Activated CD4-positive, alpha-beta T cell treated with anti-CD3 and anti-CD28 coated beads for 4 hours (primary cell): ENCODE measurements at places on chromosomes 6 and 20.
A peak's percentile ranks its signal among the peaks of the same experiment; 100 is the strongest.

DNA sequence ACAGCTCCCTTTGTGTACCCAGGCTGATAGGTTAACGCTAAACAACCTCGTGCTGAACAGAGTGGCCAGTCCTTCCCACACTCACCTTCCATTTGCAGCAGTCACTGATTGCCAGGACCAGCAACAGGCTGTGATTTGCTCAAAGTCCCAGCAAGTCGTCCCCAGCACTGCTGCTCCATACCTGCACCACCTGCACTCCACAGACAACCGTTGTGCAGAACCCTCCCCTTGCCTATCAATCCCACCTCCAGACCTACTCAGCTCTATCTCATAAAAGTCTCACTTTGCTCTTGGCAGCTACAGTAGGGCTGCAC, 43.1 kb upstream of the SCML4 start:
- DNase-seq = no peak

- no peak for DNase-seq
Measured at GRCh38 chr20:35191419-35192117, 19.7 kb downstream of the PROCR start.

GRCh38 chr6:48110436-48111142, 408 bp downstream of the PTCHD4 start:
- no peak for DNase-seq

GRCh38 chr6:35392773-35393672, 50.7 kb downstream of the PPARD start:
- DNase-seq = no peak

DNA sequence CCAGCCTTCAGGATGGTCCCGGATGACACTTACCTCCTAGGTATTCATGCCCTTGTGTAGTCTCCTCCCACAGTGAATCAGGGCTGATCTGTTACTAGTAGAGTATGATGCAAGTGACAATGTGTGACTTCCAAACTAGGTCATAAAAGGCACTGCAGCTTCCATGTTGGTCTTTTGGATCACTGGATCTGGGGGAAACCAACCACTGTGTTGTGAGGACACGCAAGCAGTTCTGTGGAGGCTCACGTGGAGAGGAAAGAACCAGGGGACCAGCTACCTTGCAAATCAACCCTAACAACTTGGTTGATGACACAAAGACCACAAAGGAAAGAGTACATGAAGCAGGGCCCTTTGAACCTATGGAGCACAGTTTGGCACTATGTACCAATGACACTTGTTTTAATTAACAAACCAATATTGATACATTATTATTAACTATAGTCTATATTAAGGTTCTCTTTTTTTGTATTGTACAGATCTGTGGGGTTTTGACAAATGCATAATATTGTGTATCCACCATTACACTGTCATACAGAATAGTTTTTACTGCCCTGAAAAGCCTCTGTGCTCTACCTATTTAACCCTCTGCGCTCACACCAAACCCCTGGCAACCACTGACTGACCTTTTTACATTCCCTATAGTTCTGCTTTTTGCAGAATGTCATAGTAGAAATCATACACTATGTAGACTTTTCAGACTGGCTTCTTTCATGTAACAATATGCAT, 16.3 kb upstream of the SDCBP2 start:
- no peak for DNase-seq

DNA sequence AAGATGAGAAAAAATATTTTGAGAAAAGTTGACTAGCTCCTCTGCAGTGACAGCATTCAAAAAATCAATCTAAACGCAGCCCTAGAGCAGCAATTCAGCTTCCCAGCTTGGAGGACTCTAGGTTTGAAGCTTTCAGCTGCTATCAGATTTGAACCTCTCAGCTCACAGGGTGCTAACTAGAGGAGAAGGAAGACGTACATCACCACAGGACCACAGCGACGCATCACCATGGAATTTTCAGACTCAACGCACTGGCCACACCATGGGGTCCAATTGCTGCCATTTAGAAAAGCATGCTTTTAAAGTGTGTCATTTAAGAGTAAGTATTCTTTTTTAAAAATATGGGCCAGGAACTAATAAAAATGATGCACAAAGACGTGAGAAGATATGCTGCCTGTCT, 45.0 kb upstream of the FUCA2 start:
- no peak for DNase-seq

GRCh38 chr6:146289816-146290588, 253.6 kb upstream of the RAB32 start:
- no peak for DNase-seq

DNA sequence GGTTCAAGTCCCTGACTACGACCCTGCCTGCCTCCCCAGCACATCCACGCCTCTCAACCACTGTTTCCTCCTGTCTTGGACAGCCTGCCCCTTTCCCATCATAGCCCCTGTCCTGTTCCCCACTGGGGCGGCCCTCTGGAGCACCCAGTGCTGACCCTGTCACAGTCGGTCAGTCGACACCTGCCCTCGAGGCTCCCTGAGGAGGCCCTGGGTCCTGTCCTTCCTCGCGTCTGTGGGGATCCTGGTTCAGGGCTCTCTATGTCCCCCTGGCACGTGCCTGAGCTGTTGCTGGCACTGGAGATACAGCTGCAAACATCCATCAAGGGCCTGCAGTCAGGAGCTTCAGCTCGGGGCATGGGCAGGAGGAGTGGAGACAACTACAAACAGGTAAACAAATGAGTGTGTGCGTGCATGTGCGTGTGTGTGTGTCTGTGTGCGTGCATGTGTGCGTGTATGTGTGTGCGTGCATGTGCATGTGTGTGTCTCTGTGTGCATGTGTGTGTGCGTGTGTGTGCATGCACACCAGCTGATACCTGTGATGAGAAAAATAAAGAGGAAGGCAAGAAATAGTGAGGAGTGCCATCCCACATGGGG, 132.8 kb downstream of the PHACTR3 start:
- no peak for DNase-seq

DNA sequence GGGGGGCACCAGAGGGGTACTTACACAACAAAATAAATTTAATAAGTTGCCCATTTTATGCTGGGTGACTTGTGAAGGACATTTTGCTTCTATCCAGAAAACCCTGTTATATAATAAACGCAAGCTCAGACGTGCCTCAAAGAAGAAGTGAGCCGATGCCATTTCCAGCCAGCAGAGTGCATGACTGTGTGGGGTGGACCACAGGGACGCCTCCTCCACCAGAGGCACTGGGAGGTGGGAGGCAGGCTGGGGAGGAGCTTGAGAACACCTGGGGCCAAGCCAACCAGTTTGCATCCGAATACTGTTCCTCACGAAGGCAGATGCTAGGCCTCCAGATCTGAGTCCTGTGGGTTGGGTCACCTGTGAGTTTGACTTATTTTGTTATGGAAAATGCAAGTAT, 363.8 kb downstream of the RNGTT start:
- no peak for DNase-seq

DNA sequence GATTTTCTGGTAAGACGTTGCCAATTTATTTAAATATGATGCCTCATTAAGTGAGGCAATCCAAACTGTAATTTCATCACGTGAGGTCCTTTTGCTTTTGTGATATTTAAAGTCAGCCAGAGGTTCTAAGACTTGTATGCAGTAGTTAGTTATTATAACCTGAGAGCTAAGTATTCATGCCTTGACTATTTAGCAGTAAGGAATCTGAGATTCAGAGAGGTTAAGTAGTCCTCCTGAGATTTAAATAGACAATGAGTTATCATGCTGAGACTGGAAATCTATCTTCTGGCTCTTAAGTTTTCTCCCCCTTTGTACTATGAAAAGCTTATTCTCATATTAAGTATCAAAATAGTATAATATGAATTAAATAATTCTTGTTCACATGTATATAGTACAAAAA, 158.0 kb downstream of the UTRN start:
- DNase-seq = no peak

GRCh38 chr20:53582574-53583351, 10.9 kb downstream of the ZNF217 start:
- DNase-seq = peak; percentile 53

DNA sequence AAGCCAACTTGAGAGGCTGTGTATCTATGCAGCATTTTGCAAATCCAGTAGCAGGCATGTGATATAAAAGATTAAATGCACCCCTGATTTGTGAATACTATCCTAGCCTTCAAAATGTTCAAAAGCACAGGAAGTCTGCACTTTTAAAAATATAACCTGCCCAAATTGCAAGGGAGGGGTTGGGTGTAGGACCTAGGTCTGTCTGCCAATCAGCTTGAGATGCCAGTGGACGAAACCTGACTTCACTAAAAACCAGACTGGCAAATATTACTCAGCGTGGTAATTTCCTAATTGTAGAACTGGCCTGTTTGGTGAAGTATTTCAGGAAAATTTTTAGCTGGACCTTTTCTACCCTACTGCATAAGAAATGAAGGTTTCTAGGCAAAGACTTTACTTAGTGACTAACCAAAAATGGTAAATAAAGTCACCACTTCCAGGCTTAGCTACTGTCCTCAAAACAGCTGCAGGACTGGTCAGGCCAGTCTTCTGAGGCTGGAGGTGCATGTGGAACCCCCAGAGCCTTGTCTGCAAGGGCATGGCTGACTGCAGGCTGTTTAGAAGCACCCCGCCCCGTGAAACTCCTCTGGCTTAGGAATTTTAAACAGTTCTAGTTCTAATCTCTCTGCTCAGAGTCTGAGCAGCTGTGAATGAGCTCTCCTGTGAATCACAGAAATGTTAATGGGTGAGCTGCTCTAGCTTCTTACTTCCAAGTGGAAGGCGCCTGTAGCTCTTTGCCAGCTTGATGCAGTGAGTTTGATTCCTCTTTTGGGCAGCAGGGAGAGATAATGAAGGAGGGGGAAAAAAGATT, 104.4 kb upstream of the ESR1 start:
- DNase-seq = no peak

DNA sequence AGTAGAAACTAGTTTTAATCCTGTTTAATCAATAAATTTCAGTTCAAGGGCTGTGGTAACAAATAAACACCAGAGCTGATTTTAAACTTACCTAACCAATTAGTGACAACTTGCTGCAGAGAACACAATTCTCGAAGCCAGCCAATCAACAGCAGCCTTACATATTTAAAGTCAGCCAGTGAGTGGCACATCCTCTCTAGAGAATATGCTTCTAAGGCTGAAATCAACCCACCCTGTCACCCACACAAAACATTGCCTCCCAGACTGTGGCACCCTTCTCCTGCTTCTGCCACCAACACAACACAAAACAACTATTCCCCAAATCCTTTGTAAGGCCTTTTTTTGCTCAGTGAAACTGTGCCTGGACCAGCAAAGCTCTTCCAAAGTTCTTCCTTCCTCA, 306.0 kb downstream of the EYA4 start:
- DNase-seq = no peak
